ENCODE measurements at places on chromosomes 2 and 18.
A peak's percentile ranks its signal among the peaks of the same experiment; 100 is the strongest.

DNA sequence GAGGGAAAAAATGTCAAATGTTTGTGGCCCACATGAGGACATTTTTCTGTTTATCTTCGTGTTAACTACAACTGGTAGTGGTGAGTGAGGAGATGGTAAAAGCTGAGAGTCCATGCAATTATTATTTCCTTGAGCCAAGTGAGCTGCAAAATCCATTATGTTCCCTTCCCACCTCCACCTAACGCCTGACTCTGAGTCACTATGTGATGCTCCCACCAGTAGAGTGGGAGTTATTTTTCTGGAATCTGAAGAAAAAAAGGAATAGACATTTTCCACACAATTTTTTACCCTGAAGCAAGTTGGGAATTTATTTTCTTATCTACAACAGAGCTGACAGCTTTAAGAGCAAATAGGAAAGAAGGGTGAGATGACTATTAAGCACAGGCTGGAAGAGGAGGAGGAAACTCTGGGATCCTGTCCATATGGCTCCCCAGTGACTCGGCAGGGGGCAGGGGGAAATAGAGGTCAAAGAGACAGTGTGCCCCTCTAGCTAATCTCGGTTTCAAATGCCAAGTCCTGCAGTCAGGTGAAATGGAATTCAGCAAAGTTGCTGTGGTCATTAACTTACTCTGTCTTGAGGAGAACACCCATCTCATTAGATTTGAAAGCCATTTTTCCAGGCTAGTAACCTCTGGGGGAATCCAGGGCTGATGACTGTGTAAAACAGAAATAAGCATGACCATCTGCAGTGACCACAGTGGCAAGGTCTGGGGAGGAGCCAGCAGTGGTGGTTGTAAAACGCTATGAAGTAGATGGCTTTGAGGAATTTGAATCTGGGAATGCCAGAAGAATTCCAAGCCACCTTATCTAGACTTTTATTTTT lies 463.9 kb downstream of the STK39 start:
- no peak for DNase-seq

- DNase-seq = no peak
Measured at GRCh38 chr2:29052807-29053206, 21.5 kb downstream of the PCARE start.

- DNase-seq = no peak
Measured at GRCh38 chr2:174561283-174561971, 36.2 kb downstream of the WIPF1 start.

DNA sequence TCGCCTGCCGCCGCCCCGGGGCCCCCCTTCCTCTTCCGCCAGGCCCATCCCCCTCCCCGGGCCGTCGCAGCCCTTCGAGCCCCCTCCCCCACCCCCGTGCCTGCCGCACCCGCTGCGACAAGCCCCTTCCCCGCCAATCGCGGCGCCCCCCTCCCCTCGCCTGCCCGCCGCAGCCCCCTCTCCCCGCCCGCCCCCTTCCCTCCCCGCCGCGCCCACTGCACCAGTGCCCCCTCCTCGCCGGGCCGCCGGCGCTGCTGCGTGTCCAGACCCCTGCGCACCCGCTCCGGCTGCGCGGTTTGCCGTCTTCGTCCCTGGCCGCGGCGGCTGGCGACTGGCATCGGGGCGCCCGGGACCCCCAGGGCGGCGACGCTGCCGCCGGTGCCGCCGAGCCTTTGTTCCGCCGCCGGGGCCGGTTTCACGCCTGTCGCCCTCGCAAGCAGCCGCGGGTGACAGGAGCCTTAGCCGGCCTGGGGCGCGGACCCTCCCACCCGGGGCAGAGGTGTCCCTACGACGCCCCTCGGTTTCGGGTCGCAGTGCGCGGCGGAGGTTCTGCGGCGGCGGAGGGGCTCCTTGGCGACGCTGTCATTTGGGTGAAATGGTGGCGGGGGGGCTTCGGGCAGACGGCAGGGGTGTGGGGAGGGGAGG lies 18.1 kb downstream of the GPC1 start:
- DNase-seq = no peak

DNA sequence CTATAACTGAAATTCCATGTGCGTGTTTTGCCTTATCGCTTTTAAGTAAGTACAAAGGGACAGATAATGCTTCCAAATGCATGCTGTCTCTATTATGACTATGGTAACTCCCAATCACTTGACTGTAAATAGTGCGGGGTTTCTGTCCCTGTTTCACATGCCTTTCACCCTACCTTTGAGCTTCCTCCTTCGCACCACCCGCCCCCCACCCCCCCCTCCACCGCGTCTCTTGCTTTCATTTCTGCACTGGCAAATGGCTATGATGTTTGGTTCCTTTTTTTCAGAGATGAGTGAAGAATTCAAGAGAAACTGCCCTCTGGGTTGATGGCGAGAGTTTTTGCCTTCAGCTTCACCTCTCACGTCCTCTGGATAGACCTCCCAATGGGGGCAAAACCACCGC lies 25.0 kb upstream of the SPP2 start:
- no peak for DNase-seq

GRCh38 chr2:221458578-221458977 lies 113.5 kb downstream of the EPHA4 start:
- no peak for DNase-seq

GRCh38 chr2:205590759-205591158 lies 91.5 kb upstream of the NRP2 start:
- DNase-seq = no peak

GRCh38 chr2:134927195-134927594 lies 8.6 kb downstream of the CCNT2 start:
- no peak for DNase-seq

DNA sequence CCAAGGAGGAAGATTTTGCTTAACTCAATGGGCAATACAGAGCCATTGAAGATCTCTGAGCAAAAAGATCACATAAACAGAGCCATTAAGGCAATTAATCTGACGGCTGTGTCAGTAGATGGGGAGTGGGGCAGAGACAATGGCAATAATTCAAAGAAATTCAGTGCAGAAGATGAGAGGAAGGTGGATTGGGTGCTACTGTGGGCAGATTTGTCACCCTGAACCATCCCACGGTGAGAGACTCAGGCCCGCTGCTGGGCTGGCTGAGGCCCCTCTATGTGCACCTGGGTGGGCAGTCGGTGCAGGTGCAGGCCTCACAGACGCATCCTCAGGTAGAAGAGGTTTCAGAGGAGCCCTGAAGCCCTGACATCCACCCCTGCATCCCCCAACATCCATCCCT lies 458.6 kb downstream of the EIPR1 start:
- DNase-seq = no peak

- DNase-seq = no peak
Measured at GRCh38 chr18:62715436-62715758, at the start of gene PHLPP1. PHLPP1 (plus strand) TSS chr18:62715541; CDS start chr18:62715684, 143 bp downstream.

GRCh38 chr2:121419081-121419699 lies 111.5 kb upstream of the RNU4ATAC start:
- DNase-seq = no peak

GRCh38 chr2:77604953-77605929 lies 83.1 kb upstream of the LRRTM4 start:
- DNase-seq = no peak

DNA sequence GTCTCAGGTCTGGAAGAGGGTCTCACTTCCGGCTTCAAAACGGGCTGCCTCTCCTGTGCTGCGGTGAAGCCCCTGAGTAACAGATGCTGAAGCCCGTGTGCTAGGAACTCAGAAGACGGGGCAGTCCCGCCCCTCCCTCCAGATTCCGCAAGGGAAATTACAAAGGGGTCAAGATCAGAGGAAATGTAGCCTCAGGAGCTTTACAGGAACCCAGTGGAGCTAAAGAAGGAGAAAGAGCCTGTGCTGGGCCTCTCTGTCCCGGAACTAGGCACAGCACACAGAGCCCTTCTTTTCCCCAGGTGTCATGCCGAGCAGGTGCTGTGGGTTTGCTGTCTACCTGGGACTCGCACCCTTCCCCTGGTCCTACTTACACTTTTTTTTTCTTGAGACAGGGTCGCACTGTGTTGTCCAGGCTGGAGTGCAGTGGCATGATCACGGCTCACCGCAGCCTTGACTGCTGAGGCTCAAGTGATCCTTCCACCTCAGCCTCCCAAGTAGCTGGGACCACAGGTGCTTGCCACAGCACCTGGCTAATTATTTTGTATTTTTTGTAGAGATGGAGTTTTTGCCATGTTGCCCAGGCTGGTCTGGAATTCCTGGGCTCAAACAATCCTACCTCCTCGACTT lies 72.7 kb upstream of the MAP4K4 start:
- no peak for DNase-seq

DNA sequence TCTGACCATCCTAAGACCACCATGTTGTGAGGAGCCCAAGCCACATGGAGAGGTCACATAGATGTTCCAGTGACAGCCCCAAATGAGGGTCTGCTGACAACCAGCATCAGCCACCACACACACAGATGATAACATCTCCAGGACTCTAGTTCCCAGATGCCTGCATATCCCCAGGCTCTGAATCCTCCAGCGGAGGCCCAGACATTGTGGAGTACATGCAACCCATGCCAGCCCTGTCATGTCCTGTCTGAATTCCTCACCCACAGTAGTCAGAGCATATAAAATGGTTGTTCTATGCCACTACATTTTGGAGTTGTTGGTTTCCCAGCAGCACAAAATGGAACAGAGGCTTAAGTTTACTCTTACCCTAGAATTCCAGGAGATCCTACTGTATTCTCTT lies 122.0 kb upstream of the SLC35G4 start:
- no peak for DNase-seq

- no peak for DNase-seq
Measured at GRCh38 chr2:211204456-211204855, 648.1 kb downstream of the CPS1 start.

DNA sequence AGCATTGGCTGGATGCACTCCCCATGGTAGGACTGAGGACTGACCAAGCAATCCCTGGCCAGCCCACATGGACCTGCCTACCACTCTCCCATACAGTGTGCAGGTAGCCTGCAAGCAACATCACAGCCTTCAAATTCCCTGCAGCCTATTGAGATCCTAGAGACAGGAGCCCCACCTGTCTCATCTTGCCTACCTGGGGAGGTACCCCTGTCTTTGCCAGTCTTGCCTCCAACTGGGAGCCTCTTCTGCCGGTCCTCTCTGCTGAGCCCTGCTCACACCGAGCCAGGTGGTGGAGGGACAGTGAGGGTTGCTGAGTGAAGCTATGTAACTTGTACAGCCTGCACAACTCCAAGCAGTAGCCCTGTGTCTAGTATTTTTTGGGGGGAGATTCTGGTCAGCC lies 29.9 kb downstream of the TTC32 start:
- no peak for DNase-seq

GRCh38 chr2:29519338-29519925 lies 402.0 kb downstream of the ALK start:
- DNase-seq = no peak

DNA sequence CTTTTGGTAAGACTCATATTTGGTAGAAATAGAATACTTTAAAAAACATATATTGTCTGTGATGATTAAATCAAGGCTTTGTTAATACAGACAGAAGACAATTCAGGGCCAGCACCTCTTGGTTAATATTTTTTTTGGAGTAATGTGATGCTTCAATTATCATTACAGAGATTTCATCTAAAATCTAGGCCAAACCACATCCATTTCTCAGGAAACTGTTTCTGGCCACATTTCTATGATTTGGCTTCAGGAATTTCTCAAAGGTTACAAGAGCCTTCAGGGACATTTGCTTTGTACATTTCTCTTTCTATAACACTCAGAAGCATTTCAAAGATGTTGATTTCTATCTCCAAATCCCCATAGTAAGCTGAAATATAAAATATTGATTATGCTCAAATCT lies 614.9 kb downstream of the LRP1B start:
- DNase-seq = no peak

GRCh38 chr2:149991576-149991975 lies 404.0 kb upstream of the MMADHC start:
- DNase-seq = no peak

DNA sequence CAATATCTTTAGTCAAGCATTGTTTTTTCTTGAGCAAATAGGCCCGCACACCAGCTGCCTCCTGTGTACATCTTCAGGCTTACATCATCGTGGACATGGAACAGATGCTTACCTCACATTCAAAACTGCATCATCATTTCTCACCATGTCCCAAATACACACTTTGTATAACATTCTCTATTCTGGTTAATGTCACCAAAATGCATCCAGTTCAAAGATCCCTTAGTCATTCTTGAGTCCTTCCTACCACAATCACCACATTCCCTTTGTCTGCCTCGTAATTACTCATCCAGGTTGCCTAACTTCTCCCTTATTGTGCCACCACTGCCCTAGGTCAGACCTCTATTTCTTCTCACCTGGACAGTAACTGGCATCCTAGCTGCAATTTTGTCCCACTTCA lies 373.7 kb upstream of the GALNT5 start:
- DNase-seq = no peak

- DNase-seq = no peak
Measured at GRCh38 chr2:109513749-109514588, 99.8 kb downstream of the SEPTIN10 start.

DNA sequence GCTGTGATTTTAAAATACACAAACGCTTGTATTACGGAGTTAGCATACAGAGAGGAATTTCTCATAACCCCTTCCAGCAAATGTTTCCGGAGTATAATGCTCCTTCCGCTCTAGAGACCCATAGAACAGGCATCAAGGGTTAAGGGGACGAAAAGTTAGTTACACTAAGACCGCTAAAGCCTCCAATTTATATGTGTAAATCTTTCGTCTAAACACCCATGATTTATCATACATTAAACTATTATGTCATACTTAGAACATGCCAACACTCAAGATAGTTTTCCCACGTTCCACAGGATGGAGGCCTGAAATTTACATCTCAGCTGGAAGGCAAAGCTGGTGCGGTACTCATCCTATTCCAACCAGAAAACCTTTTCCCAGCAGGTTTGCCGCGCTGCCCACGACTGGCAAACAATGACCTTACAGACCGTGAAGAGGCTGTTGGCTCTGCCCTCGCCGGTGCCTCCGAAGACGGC lies 650 bp downstream of the ORMDL1 start:
- peak; percentile 21 for DNase-seq

DNA sequence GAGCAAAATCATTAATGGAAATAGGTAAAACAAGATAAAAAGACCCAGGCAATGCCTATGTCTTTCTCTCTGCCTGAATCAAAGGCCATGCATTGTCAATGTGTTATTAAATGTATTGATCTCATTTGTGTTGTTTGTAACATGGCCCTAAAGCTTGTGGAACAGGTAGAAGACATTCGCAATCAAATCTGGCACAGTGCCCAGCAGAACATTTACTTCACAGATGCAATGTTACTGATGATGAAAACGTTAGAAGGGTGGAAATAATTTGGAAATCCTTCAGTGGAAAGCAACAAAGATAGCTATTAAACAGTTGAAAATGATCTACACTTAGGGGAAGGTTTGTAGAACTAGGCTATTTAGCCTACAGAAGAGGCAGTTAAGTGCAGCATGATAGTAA lies 368.2 kb downstream of the EPHA4 start:
- DNase-seq = no peak

DNA sequence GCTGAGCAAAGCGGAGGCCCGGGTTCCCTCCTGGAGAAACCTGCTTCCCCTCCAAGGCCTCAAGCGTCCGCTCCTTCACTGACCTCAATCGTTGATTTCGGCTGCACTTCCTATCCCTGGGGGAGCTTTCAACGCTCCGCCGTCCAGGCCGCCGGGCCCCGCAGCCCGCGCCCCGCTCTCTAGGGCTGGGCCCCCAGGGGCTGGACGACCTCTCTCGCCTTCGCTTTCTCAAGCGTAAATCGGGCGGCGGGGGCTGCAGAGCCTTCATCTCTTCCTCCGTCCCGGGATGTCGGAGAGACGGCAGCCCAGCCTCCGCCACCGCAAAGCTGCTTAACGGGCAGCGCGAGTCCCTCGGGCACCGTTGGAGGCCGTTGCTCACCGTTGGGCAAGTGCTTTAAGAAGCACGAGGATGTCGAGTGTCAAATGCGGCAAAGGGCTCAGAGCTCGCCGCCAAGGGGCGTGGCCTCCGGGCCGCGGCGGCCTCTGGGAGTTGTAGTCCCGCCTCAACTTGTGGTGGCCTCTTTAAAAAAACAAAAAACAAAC lies 8.5 kb downstream of the HES6 start:
- no peak for DNase-seq

All from HEK293T (cell line).